Natural killer cell treated with Interleukin-12 subunit alpha and Interleukin-12 subunit beta and Interleukin-15 and Interleukin-18, amount 100 ng/mL, for 72 hours (primary cell): ENCODE measurements at places on chromosomes 6 and 20. TPM values are rescaled to one million over a fixed set of nuclear protein-coding genes. Genes with fewer than 3 reads are reported as not detected.

DNA sequence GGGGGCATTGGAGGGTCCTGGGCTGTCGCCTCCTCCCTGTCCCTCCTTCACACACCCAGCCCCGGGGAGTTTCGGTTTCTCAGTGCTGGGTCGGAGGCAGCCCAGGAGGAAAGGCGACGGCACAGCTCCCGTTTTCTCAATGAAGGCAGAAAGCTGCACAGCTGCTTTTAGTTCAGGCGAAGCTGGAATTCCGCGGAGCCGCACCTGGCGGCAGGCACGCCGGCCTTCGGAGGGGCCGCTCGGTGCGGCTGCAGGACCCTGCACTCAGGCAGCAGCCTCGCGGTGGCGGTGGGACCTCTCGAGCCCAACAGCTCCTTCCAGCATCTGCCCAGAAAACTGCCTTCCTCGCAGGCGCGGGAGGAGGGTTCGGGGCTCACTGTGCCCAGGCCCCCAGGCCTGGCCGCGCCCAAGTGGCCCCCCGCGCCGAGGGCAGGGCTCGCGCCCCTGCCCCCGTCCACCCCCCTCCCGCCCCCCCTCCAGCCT lies 4.6 kb downstream of the FOXQ1 start:
- peaks cover 31% of the 10 kb centered on the region for H3K27me3 ChIP-seq
- H3K36me3 ChIP-seq, result peaks cover 6% of the 10 kb centered on the region
- H3K4me3 ChIP-seq, result peak overlapping the region; percentile 6
- no peak for DNase-seq
- peaks cover 6% of the 10 kb centered on the region for H3K4me1 ChIP-seq

- no peak overlapping the region for H3K4me3 ChIP-seq
- peaks cover 5% of the 10 kb centered on the region for H3K36me3 ChIP-seq
- peaks cover 9% of the 10 kb centered on the region for H3K4me1 ChIP-seq
Measured at GRCh38 chr20:34570859-34571306, 12.4 kb downstream of the MAP1LC3A start.

DNA sequence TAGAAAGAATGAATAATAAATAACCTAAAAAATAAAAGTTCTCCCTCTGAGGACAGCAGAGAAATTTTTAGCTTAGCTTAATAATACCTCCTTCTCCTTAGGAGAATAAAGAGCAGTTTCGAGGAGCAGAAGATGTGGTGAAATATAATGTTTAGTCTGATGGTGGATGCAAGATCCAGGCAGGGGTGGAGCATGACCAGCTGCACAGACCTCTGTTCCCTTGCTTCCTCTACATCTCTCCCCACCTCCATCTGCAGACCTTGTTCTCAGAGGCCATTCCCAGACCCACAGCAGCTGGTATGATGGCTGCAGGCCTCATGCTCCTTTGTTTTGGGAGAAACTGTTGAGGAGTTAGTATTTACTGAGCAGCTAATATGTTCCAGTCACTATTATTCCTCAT lies 1.5 kb downstream of the BTN3A2 start:
- DNase-seq, result no peak
- no peak overlapping the region for H3K27ac ChIP-seq
- peaks cover 5% of the 10 kb centered on the region for H3K36me3 ChIP-seq
- peaks cover 46% of the 10 kb centered on the region for H3K4me1 ChIP-seq
- H3K4me3 ChIP-seq, result no peak overlapping the region

DNA sequence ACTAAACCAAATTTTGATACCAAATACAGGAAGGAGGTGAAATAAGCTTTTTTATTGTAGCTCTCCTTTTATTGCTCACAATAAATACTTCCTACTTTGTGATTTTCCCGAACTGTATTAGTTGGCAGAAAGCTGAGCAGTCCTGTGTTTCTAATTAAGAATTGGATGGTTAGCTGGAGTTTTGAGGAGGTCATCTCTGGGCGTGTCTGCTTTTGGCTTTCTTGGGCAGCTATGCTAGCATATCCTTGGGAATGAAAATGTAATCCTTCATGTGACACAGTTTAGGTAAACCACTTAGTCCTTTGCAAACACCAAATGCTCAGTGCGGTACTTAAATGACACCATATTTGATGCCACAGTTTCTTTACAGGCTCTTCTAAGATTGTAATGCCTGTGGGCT lies 67.5 kb downstream of the MTHFD1L start:
- H3K27me3 ChIP-seq, result no peaks in the 10 kb centered on the region
- no peak overlapping the region for H3K27ac ChIP-seq
- H3K4me1 ChIP-seq, result no peaks in the 10 kb centered on the region
- no peaks in the 10 kb centered on the region for H3K36me3 ChIP-seq
- DNase-seq, result no peak

DNA sequence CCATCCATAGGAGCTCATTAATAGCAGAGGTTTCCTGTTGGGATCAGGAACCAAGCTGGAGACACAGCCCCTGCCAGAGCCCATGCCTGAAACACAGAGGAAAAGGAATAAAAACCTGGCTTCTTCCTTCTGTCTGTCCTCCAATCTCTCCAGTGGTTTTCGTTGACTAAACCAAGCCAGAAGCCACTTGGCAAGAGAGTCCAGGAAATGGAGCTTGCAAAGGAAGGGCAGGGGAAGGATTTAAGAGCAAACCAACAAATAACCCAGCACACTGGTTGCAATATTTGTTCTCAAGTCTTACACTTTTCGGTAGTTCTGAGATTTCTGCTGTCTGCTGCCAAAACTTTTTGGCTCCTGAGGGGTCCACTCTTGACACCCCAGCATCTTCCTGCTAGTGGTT lies 137.0 kb upstream of the BMP2 start:
- no peaks in the 10 kb centered on the region for H3K36me3 ChIP-seq
- no peak overlapping the region for H3K4me3 ChIP-seq
- H3K27ac ChIP-seq, result no peak overlapping the region
- H3K4me1 ChIP-seq, result peaks cover 5% of the 10 kb centered on the region

- H3K27ac ChIP-seq, result no peak overlapping the region
- no peaks in the 10 kb centered on the region for H3K4me1 ChIP-seq
- no peak overlapping the region for H3K4me3 ChIP-seq
Measured at GRCh38 chr6:140744659-140745320, 1370.3 kb upstream of the CITED2 start.

- peaks cover 21% of the 10 kb centered on the region for H3K4me1 ChIP-seq
- H3K4me3 ChIP-seq, result no peak overlapping the region
- no peak for DNase-seq
- H3K27ac ChIP-seq, result peak overlapping the region; percentile 95
- H3K27me3 ChIP-seq, result peaks cover 6% of the 10 kb centered on the region
- H3K36me3 ChIP-seq, result no peaks in the 10 kb centered on the region
Measured at GRCh38 chr6:112041535-112041934, 12.4 kb upstream of the CCN6 start.

- H3K4me3 ChIP-seq, result peak overlapping the region; percentile 99
- DNase-seq, result no peak
- no peaks in the 10 kb centered on the region for H3K27me3 ChIP-seq
- H3K4me1 ChIP-seq, result peaks cover 37% of the 10 kb centered on the region
- H3K36me3 ChIP-seq, result peaks cover 20% of the 10 kb centered on the region
Measured at GRCh38 chr6:87702589-87702945, 534 bp upstream of the AKIRIN2 start.

GRCh38 chr6:108592371-108593337 lies 31.9 kb downstream of the FOXO3 start:
- H3K27me3 ChIP-seq, result no peaks in the 10 kb centered on the region
- H3K27ac ChIP-seq, result peak overlapping the region; percentile 73
- peak; percentile 80 for DNase-seq
- H3K4me3 ChIP-seq, result peak overlapping the region; percentile 56
- peaks cover 78% of the 10 kb centered on the region for H3K4me1 ChIP-seq

- peak overlapping the region; percentile 73 for H3K27ac ChIP-seq
- no peaks in the 10 kb centered on the region for H3K27me3 ChIP-seq
- H3K36me3 ChIP-seq, result no peaks in the 10 kb centered on the region
- peaks cover 56% of the 10 kb centered on the region for H3K4me1 ChIP-seq
- peak overlapping the region; percentile 69 for H3K4me3 ChIP-seq
- peak; percentile 63 for DNase-seq
Measured at GRCh38 chr6:108581237-108581931, 20.7 kb downstream of the FOXO3 start.

GRCh38 chr6:12576389-12576788 lies 140.2 kb upstream of the PHACTR1 start:
- DNase-seq, result no peak
- H3K27me3 ChIP-seq, result peaks cover 15% of the 10 kb centered on the region
- no peak overlapping the region for H3K4me3 ChIP-seq
- H3K4me1 ChIP-seq, result no peaks in the 10 kb centered on the region
- H3K27ac ChIP-seq, result no peak overlapping the region
- H3K36me3 ChIP-seq, result no peaks in the 10 kb centered on the region

- no peaks in the 10 kb centered on the region for H3K4me1 ChIP-seq
- no peak overlapping the region for H3K27ac ChIP-seq
- DNase-seq, result no peak
- H3K36me3 ChIP-seq, result no peaks in the 10 kb centered on the region
- H3K4me3 ChIP-seq, result no peak overlapping the region
Measured at GRCh38 chr20:59069026-59069425, 26.4 kb upstream of the PRELID3B start.

GRCh38 chr6:112058243-112059032 lies 4.5 kb downstream of the CCN6 start:
- no peak overlapping the region for H3K4me3 ChIP-seq
- H3K27me3 ChIP-seq, result no peaks in the 10 kb centered on the region
- H3K27ac ChIP-seq, result no peak overlapping the region
- no peaks in the 10 kb centered on the region for H3K36me3 ChIP-seq
- H3K4me1 ChIP-seq, result no peaks in the 10 kb centered on the region

GRCh38 chr6:105786890-105787655 lies 299.1 kb upstream of the PRDM1 start:
- H3K27ac ChIP-seq, result peak overlapping the region; percentile 66
- peak overlapping the region; percentile 71 for H3K4me3 ChIP-seq
- H3K36me3 ChIP-seq, result peaks cover 8% of the 10 kb centered on the region
- no peak for DNase-seq

- H3K36me3 ChIP-seq, result no peaks in the 10 kb centered on the region
- peaks cover 5% of the 10 kb centered on the region for H3K4me1 ChIP-seq
- no peak for DNase-seq
Measured at GRCh38 chr20:58073945-58074856, 154.3 kb downstream of the ANKRD60 start.

The SIRPD gene
- total RNA-seq, result not detected

The IRF4 gene
- 388 TPM for total RNA-seq

The CASS4 gene
- 1.3 TPM for total RNA-seq

The APOBEC2 gene
- total RNA-seq, result not detected

The MDC1 gene
- 64.1 TPM for total RNA-seq

The LY6G5B gene
- total RNA-seq, result 37.9 TPM

The CALHM4 gene
- total RNA-seq, result not detected
